HCT116 (cell line): ENCODE measurements at places on chromosomes 4 and X. TPM values are rescaled to one million over a fixed set of nuclear protein-coding genes. Genes with fewer than 3 reads are reported as not detected.

NRK gene
- total RNA-seq = 0.05 TPM

WDFY3 gene
- total RNA-seq = 39.9 TPM

SSX4B gene
- not detected for total RNA-seq

GAGE12H gene
- total RNA-seq = not detected

ARHGAP10 gene
- total RNA-seq = 24.7 TPM

TMEM165 gene
- total RNA-seq = 60.7 TPM

TMPRSS11A gene
- total RNA-seq = not detected

FRMPD3 gene
- total RNA-seq = 0.42 TPM

- DNase-seq = no peak
These were observed 69.4 kb downstream of the HCCS start for GRCh38 chrX:11180571-11180970.

GRCh38 chr4:88441696-88442095, 15.2 kb upstream of the HERC5 start:
- no peak for DNase-seq

DNA sequence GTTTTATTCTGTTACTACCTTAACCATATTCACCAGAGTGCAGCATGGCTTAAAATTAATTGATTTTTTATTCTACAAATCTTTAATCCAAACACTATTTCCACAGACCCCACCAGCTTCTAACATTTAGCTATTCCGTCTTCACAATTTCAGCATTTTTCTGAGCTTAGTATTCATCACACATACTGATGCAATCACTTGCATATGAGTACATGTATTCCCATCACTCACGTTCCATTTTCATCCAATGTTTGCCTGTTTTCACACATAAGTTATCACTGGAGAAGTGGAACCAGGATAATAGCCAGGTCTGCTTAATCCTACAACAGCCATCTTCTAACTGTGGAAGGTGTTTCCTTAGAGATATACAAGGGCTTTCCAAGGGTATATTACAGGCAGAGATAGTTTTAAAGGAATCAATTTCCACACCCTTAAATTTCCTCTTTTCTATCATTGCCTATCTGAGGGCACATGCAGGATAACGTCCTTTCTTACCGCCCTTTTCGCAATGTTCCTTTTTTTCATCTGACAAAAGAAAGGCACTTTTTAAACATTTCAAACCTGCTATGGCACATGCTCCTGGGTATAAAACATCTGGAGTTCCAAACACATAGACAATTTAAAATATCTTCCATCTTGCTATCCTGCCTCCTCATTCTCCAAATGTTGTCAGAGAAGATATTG, 115.8 kb downstream of the CORIN start:
- no peak for DNase-seq

- no peak for DNase-seq
These were observed 232.5 kb downstream of the ARHGAP10 start for GRCh38 chr4:147964266-147964880.

DNA sequence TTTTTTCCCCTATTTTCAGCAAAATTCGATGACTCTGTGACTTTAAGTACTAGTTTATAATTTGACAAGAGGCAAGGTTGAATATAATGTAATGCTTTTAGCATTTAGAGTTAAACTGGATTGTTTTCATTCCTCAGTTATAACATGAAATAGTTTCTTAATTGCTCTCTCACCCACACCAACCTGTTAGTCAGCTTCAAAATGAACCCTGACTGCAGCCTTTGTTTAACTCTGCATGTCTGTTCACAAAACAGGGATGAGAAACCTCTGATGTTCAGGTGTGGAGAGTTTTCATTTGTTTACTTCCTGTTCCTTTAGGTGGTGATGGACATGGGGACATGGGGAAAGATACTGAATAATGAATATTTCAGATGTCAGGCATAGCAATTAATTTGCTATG, 49.9 kb upstream of the MND1 start:
- DNase-seq = no peak

GRCh38 chr4:3644849-3645627, 112.8 kb upstream of the LRPAP1 start:
- no peak for DNase-seq

- no peak for DNase-seq
These were observed 67.7 kb upstream of the PJA1 start for GRCh38 chrX:69232945-69233344.

DNA sequence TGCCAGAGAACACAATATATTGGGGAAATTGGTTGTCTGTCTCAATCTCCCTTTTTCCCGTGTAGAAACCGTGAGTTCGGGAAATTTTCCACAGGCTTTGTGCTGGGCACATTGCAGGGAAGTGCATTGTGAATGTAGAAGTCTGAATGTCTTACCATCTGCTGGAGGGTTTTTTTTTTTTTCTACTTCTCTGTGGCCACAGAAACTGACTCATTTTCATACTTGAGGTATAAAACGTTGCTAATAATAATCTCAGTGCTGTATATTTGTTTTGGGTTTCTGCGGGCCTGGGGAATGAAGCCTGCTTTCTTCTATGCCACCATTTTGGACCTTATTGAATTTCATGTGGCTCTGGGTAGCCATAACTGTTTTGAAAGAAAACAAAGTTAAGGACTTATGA, 1001.2 kb downstream of the STIM2 start:
- no peak for DNase-seq

DNA sequence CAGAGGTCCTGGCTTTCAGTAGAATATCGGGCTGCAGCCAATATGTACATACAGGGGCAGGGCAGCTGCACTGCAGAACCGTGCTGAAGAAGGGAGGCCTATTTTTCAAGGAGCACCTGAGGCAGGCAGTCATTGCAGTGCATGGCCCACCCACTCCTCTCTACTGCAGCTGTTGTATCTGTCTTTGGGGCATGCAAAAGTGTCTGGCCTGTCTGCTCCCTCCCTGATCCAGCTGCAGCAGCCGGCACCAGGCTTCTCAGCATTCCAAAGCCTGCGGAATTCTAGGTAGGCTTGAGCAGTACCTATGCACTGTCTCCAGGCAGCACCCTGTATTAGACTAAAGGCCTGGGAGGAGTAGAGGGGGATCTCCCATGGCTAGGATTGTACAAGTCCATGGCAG, 415.2 kb upstream of the MAGEB16 start:
- no peak for DNase-seq
